ENCODE measurements at places on chromosomes 2 and 18.

- DNase-seq = no peak
Observed at GRCh38 chr2:85635011-85635410, 19.0 kb downstream of the USP39 start.

- no peak for DNase-seq
Observed at GRCh38 chr2:229673676-229674075, 40.7 kb downstream of the DNER start.

- DNase-seq = no peak
Observed at GRCh38 chr18:12393510-12393909, 14.2 kb upstream of the PRELID3A start.

DNA sequence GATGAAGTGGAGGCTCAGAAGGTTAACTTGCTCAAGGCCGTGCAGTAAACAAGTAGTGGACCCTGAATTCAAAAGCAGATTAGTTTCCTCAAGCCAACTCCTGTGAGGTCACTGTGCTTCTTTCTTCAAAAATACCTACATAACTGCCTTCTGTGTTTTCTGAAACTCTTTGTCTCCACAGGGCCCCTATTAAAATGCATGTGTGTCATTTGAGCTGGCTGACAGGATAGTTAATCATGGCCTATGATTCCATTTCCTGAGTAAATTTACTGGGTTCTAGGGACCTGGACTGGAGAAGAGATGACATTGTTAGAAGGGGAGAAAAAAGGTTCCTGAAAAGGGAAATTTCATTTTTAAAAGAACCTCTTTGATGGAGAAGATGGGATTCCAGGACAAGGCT, 12.9 kb upstream of the DTNA start:
- no peak for DNase-seq

DNA sequence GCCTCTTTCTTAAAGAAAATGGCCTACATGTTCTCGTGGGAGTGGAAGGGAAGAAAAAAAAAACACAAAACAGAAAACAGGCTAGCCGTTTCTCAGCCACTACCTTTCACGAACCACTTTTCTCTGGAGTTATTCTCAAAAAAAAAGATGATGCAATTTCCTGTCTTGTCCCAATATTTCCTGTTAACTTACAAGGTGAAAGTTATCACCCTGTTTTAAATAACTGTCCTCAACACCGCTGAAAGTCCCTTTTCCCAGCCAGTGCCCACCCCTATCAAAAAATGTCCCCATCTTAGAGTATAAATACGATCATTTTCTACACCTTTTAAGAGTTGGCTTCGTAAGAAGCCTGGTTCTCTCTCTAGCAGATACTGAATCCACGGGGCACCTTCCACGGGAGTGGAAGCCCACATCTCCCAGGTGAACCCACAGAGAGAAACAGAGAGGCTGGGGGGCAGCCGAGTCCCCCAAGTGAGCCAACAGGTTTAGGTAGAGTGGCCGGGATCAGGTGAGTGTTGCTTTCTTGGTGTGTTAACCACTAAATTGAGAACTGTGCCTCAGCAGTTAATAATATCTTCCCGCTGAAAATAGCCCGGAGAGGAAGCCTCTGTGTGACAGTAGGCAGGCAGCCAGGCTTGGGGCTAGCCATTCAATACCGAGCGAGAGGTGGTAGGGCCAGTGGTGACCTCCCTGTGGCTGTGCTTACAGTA, 15.9 kb downstream of the SMAD7 start:
- no peak for DNase-seq

DNA sequence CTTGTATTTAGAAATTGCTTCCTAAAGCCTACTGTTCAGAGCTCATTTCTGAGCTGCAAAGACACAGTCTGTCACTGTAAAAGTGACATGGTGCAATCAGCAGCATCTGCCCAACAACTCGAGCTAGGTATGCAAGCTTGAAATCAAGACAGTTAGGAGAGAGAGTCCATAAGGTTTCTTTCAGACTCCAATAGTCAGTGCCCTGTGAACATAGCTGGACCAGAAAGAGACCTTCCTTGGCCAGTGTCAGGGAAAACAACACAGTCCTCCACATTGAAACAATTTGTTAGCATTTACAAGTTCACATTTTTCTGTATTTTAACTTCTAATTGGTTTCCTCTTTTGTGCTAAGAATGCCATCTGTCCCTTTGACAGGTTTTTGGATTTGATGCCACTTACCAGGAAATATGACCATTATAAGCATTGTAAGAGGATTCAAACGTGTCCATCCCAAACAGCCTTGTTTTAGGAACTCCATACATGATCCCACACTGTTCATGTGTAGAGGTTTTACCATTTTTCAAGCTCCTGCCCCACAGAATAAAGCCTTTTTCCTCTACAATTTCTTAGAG, 8.9 kb upstream of the MYCN start:
- DNase-seq = no peak

- no peak for DNase-seq
Observed at GRCh38 chr2:172861656-172862476, 126.2 kb downstream of the RAPGEF4 start.

- no peak for DNase-seq
Observed at GRCh38 chr2:96306370-96306769, 1.0 kb upstream of the SNRNP200 start.

GRCh38 chr2:121329786-121330185, 44.8 kb upstream of the TFCP2L1 start:
- no peak for DNase-seq

- DNase-seq = peak; percentile 70
Observed at GRCh38 chr2:201116959-201117734, 1.2 kb downstream of the CFLAR start.

GRCh38 chr2:152678808-152679207, 38.5 kb downstream of the PRPF40A start:
- no peak for DNase-seq

DNA sequence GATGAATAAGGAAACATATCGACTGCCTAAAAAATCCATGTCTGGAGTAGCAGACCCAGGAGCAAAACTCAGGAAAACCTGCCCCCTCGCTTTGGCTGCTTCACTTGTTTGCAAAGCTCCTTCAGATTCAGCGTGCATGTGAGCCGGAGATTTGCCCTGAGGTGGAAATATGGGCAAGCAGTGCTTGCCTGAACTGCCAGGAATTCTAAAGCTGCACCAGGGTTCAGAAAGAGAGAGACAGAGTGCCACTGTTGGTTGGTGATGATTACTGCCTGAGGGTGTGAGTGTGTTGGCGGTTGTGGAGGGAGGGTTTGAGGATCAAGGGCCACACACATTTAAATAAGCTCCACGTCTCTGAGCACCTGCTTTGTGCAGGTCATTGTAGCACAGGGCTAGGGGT, 139.6 kb upstream of the RGPD4 start:
- DNase-seq = no peak

DNA sequence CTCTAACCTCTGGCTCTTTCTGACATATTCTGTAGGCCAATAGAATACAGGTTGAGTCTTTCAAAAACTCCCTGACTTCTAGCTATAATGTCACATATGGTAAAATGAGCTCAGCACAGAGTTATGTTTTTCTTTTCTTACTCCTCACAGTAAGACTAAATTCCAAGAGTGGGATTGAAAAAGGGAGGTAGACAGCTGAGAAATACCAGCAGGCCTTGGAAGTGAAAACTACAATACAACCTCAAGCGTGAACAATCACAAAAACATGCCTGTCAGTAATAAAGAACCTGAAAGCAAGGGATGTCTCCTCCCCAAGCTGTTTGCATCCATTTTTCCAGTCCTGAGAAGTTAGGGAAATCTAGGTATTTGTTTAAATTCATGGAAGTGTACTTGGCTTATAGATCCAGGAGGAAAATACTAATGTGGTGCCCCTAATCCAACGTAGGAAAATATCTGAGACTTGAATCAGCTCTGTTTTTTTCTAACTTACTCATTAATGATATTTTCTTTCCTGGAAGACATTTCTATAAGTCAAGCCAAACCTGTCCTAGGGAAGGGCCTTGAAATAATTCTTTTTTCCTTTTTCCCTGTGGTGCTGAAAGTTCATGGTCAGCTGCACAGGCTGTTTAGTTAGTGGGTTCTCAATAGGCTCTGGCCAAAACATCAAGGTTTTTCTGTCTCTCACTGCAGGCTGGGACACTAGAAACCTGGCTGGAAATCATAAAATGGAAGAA, 167.9 kb upstream of the SPATS2L start:
- DNase-seq = no peak

- peak; percentile 26 for DNase-seq
Observed at GRCh38 chr2:148552675-148553331, 91.7 kb upstream of the EPC2 start.

- no peak for DNase-seq
Observed at GRCh38 chr2:59502981-59503380, 1050.5 kb downstream of the BCL11A start.

Measured in AG08396 (cell line).